ENCODE measurements at places on chromosomes 4 and X.

GRCh38 chrX:118370921-118371624, 25.2 kb downstream of the WDR44 start:
- DNase-seq: no peak

DNA sequence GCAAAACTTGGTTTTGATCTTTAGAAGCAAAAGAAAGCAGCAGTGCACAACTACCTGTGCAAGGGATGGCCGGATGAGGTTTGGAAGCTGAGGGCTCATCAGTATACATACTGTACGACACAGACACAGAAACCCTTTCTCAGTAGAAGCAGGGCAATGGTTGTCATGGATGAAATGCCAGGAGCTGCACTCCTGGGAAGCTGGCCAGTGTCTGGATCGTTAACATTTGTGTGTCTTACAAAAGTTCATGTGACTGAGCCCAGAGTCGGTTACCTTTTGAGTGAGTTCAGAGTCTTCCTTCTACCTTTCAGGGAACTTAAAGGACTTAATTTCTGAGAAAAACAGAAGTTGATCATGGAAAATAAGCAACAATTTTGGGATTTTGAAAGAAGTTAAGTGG, 230.3 kb downstream of the APBB2 start:
- DNase-seq: no peak

DNA sequence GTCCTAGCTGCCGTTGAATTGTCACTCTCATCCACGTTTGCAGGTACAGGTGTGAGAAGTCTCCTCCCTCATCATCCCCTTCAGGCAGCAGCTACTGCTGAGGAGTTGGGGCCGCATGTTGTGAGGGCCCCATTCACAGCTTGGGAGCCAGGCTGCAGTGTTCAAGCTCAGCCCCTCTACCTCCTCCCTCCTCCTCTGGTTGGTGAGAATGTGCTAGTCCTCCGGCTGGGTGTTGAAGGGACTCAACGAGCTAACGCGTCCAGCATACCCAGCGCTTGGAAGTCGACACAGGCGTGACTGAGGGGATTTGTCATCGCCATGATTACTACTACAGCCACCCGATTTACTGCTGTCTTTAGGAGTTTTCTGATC, 82.0 kb upstream of the PSAPL1 start:
- DNase-seq: no peak

GRCh38 chr4:178738026-178738425, 1295.8 kb upstream of the AGA start:
- no peak for DNase-seq

GRCh38 chr4:11250510-11250909, 178.2 kb downstream of the HS3ST1 start:
- DNase-seq: no peak

GRCh38 chr4:182212211-182212761, 30.9 kb upstream of the TENM3 start:
- DNase-seq: no peak

GRCh38 chr4:164423819-164424218, 330.1 kb upstream of the SMIM31 start:
- DNase-seq: no peak

- DNase-seq: no peak
These were observed 105.1 kb downstream of the PHF8 start for GRCh38 chrX:53939127-53939526.

DNA sequence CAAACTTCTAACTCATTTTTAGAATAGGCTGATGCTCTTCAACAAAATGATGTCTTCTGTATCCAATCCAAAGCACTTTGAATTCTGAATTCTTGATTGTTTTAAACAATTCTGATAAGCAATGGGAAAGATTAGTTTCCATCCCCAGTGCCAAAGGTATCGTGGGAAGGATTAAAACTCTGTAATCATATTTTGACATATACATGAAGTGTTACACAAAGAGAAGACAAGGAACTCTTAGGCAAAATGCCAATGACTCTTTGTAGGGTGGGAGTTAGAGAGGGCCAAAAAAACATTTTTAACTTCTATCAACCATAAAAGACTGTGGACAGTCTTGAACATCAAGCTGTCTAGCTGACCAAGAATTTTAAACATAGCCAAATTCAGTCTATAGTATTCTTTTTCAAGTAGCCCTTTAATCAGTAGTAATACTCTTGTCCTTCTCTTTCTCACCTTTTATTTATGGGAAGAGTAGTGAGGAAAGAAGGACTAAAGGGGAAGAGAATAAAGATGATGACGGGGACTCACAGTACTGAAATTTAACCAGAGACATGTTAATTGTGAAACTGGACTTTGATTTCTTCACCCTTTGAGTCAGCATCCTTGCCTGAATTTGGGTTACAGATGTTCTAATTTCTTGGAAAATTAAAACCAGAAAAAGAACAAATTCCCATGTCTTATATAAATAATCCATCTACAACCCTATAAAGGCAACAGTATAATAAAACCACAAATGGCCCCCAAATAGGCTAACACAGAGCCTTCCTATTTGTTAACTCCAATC, 51.8 kb upstream of the VEGFD start:
- DNase-seq: no peak

GRCh38 chr4:46032056-46032455, 91.8 kb downstream of the GABRG1 start:
- no peak for DNase-seq

DNA sequence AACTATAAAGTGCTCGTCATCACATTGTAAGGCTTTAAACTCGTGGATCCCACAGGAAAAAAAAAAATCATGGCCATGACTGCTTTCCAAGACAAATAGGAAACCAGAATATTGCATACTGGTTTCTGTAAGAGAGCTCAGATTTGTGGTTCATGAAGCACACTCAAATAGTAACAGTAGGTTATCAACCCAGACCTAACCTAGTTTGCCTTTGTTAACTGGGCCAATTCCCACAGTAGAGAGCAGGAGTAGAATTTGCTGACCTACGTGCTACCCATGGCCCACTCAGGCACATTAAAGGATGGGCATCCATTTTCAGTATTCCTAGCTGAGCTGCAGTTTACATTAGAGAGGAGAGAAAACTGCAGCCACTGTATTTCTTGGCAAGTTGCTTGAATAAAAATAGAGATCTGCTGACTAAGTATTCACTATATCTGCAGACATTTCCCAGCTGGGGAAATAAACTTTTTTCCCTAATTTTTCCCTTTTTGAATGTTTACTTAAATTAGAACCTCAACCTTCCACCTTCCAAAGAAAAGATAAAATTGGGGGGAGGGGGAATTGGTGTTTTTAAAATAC, 218.5 kb downstream of the SPANXN3 start:
- no peak for DNase-seq

GRCh38 chr4:48660347-48660746, 119.7 kb downstream of the FRYL start:
- DNase-seq: no peak

GRCh38 chr4:57554556-57555092, 444.4 kb upstream of the IGFBP7 start:
- no peak for DNase-seq

DNA sequence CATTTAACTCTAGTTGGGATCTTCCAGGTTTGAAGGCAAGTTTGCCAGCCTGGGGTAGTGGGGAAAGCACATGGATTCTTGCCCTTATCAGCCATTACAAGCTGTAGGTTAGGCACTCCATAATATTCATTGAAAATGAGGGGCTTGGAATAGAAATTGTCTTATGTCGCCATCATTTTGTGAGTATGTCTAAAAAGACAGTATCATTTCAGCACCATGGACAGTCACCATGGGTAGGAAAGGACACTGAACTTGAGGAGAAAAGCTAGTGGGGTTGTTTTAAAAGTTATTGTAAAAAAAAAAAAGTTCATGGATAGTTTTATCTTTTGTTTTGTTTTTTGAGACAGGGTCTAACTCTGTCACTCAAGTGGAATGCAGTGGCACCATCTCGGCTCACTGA, 356.1 kb downstream of the HNRNPD start:
- DNase-seq: no peak

DNA sequence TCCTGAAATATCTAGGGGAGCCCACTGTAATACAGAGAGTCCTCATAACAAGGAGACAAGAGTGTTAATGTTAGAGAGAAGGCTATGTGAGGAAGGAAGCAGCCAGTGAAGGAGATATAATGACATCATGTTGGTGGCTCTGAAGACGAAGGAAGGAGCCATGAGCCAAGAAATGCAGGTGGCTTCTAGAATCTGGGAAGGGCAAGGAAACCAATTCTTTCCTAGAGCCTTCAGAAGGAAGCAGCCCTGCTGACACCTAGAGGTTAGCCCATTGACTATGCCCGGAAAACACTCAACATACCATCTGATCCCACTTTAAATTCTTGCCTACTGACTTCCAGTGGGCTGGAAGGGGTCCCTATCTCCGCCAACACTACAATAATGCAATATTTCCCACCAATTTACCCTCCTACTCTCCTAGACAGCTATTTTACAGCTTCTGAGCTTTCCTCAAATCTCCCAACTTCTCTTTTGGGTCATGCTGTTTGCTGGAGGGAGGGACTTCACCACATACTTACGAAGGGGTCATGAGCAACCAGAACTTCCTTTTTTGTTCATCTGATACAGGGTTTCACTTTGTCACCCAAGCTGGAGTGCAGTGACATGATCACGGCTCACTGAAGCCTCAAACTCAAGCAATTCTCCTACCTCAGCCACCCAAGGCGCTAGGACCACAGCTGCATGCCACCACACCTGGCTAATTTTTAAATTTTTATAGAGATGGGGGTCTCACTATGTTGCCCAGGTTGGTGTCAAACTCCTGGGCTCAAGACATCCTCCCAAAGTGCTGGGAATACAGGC, 25.2 kb upstream of the G3BP2 start:
- DNase-seq: no peak

GRCh38 chrX:3244203-3244743, 102.2 kb downstream of the MXRA5 start:
- DNase-seq: no peak

GRCh38 chr4:102308032-102308799, 37.1 kb downstream of the SLC39A8 start:
- no peak for DNase-seq

GRCh38 chr4:40269133-40269532, 66.0 kb upstream of the CHRNA9 start:
- no peak for DNase-seq

GRCh38 chrX:40157228-40158035, 59.7 kb upstream of the BCOR start:
- DNase-seq: no peak

- no peak for DNase-seq
These were observed 131.2 kb downstream of the SCFD2 start for GRCh38 chr4:53234669-53235068.

Measured in NCI-H146 (cell line).